Liver (tissue), 10 donors: ENCODE measurements at places on chromosomes 11 and 22. TPM values are rescaled to one million over a fixed set of nuclear protein-coding genes. Genes with fewer than 3 reads are reported as not detected.

DNA sequence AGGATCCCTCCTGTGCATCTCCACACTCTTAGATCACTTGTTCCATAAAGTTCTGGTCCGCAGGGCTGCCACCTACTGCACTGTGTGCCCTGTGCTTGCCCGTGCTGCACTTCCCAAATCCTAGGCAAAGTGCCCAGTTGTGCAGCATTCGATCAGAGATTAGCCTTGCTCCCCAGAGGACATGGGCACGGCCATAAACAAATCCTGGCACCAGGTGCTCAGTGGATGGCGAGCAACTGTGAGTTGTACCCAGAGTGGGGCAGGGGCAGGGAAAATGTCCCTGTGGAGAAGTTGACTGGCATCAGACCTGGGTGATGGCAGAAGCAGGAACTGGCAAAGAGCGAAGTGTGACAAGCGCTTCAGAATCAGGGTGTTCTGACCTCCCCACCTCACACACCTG, 4.7 kb downstream of the FADS2 start:
- H3K4me3 ChIP-seq = no peak overlapping the region
- H3K27me3 ChIP-seq = no peaks in the 10 kb centered on the region
- no peak overlapping the region for H3K27ac ChIP-seq
- H3K4me1 ChIP-seq = peaks cover 42% of the 10 kb centered on the region
- no peaks in the 10 kb centered on the region for H3K36me3 ChIP-seq

Gene LRRN4CL
- total RNA-seq = not detected

Gene MISFA
- total RNA-seq = 0.08 TPM

DNA sequence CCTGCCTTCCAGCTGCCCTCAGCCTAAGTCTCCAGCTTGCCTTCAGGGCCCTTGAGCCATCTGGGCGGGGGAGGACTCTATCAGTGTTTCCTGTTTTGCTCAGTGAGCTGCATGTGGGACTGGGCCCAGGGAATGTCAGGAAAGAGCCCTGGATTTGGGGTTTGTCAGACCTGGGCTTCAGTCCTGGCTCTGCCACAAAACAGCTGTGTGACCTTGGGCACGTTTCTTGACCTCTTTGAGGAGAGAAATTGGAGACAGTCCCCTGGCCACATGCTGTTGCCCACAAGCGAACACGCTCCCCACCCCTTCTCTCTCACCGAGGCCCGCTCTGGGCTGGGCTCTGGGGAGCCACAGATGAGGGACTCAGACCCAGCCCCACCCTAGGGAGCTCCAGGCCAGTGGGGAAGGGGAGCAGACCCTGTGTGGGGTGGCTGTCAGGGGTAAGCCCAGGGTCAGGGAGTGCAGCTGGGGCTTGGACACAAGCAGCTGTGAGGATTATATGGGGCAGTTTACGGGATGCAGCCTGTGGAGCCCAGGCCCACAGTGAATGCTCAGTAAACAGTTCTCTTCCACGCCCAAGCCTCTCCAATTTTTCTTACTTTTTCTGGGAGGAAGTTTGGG, 12.3 kb downstream of the MYO7A start:
- peaks cover 20% of the 10 kb centered on the region for H3K4me1 ChIP-seq
- DNase-seq = no peak
- H3K4me3 ChIP-seq = no peak overlapping the region
- H3K27ac ChIP-seq = no peak overlapping the region

- DNase-seq = no peak
- H3K4me3 ChIP-seq = no peak overlapping the region
- H3K27ac ChIP-seq = peak overlapping the region; percentile 74
Observed at GRCh38 chr11:9688716-9689511, 25.0 kb downstream of the SWAP70 start.

DNA sequence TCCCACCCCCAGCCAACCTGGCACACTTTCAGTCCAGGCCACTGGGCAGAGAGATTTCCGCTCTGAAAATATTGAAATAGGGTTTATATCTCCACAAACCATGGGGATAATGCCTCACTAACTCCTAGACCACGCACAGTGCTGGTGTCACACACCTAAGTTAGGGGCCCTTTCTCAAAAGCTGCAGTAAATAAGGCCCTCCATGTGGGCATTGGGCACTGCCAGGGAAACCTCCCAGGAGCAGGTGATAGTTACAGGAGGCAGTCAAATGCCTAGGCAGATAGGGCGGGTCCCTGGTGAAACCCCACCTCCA, 3.1 kb upstream of the IL10RA start:
- no peak for DNase-seq
- no peaks in the 10 kb centered on the region for H3K27me3 ChIP-seq
- H3K4me3 ChIP-seq = no peak overlapping the region
- peaks cover 4% of the 10 kb centered on the region for H3K4me1 ChIP-seq
- H3K36me3 ChIP-seq = no peaks in the 10 kb centered on the region

DNA sequence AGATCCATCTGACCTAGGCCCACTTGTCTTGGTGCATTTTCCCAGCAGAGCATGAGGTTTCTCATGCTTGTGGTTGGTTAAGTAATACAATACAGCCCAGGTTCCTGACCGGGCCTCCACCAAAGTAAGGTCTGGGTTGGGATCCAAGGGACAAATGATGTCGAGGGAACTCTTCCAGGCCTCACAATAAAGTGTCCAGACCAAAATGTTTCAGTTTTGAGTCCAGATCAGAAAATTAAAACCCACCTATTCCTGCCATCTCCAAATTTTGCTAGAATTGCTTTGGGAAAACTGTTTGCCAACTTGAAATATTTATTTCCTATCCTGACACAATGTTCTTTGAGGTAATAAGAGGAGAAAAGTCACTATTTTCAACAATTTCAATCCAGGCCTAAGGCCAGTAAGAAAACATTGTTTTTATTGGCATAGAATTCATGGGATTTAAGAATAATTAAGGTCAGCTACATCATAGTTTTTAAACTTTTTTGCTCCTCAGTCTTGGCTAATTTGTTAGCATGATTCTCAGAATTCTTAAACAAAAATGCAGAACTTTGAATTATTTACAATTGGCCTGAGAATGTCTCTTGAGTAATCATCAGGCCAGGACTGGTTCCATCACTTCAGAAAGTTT, 51.4 kb downstream of the ME3 start:
- no peaks in the 10 kb centered on the region for H3K27me3 ChIP-seq
- H3K4me3 ChIP-seq = no peak overlapping the region
- H3K36me3 ChIP-seq = no peaks in the 10 kb centered on the region

Gene HEPHL1
- total RNA-seq = not detected

- no peak for DNase-seq
- no peaks in the 10 kb centered on the region for H3K27me3 ChIP-seq
- H3K27ac ChIP-seq = no peak overlapping the region
- H3K4me3 ChIP-seq = no peak overlapping the region
Observed at GRCh38 chr11:110486156-110486555, 56.4 kb downstream of the FDX1 start.

DNA sequence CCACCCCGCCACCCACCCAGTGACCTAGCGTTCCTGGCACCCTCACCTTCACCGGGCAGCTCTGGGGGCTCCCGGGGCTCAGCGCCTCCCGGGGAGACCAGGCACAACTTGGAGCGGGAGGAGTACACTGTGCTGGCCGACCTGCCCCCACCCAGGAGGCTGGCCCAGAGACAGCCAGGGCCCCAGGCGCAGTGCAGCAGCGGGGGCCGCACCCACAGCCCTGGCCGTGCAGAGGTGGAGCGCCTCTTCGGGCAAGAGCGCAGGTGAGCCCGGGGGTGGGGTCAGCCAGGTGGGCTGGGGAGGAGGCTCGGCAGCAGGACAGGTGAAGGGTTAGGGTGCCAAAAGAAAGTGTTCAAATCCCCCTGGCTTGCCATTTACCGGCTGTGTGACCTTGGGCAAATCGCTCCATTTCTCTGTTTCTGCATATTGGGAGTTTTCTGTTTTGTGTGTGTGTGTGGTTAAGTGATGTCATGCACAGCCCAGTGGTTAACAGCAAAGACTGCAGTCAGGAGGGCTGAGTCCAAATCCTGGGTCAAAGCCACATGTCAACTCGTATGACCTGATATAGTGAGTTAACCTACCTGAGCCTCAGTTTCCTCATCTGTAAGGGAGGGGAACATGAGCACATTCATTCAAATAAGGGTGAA, 29.5 kb downstream of the TRIOBP start:
- H3K27me3 ChIP-seq = no peaks in the 10 kb centered on the region
- no peak overlapping the region for H3K4me3 ChIP-seq
- peaks cover 2% of the 10 kb centered on the region for H3K36me3 ChIP-seq
- no peak overlapping the region for H3K27ac ChIP-seq
- peaks cover 6% of the 10 kb centered on the region for H3K4me1 ChIP-seq

Gene ZNF280B
- 0.84 TPM for total RNA-seq

DNA sequence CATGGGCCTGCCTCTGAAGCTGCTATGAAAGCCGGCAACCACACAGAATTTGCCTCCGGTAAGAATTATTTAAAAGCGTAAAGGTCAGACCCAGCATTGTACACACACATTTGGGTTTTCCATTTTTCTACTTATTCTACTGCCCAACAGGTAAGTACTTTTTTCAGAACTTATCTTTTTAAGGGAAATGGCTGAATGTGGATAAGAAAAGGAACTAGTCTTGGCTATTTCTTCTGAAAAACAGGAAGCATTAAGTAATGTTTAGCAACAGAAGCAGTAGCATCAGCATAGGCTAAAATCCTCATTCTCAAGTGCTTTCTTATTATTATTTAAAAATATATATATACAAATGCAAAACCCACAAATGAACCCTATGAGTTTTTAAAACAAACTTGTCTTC, 103.1 kb downstream of the MPPED2 start:
- H3K4me1 ChIP-seq = peaks cover 3% of the 10 kb centered on the region
- H3K27me3 ChIP-seq = no peaks in the 10 kb centered on the region
- no peak overlapping the region for H3K4me3 ChIP-seq
- no peak for DNase-seq
- no peaks in the 10 kb centered on the region for H3K36me3 ChIP-seq
- H3K27ac ChIP-seq = no peak overlapping the region

GRCh38 chr11:35825386-35825785, 118.5 kb upstream of the LDLRAD3 start:
- H3K4me1 ChIP-seq = peaks cover 14% of the 10 kb centered on the region
- DNase-seq = no peak
- no peaks in the 10 kb centered on the region for H3K27me3 ChIP-seq
- H3K4me3 ChIP-seq = no peak overlapping the region
